ENCODE measurements at places on chromosomes 7 and 10.

GRCh38 chr10:54853883-54854282, 52.9 kb upstream of the PCDH15 start:
- DNase-seq, result no peak
- 0 out of 2 replicates have a peak, but pooled peaks cover 3% of the 10 kb centered on the region for H3K4me1 ChIP-seq
- H3K36me3 ChIP-seq, result no peaks in the 10 kb centered on the region
- no peaks in the 10 kb centered on the region for H3K27me3 ChIP-seq
- no peak overlapping the region for H3K27ac ChIP-seq

DNA sequence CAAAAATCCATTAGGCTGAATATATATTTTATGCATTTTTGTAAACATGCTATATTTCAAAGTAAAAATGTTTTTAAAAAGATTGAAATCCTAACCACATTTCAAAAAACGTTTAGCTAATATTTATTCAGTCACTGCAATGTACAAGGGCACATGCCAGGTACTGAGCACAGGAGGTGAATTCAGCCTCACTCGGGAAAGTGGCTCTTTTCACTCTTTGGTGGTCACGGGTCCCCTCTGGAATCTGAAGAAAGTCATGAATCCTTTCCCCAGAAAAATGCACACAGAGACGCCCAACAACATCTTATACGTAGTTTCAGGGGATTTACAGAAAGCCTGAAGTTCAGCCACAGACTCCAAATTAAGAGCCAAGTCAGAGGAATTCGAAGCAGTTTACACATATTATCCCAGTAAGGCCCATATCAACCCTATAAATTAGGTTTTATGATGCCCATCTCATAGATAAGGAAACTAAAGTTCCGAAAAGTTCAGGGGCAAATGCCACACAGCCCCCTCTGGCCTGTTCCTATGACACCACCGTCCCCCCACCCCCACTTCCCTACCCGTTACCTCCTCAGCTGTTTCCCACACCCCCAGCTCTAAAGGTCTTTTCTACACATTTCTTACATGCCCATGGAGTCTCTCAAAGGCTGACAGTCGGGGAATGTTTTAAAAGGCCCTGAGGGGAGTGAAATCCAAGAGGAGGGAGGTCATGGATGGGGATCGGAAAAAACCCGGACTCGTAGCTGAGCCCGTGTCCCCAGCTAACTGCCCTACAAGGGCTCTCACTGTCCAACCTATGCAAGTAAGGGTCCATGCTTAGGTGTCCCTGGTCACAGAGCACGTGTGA, 9.6 kb upstream of the SVOPL start:
- no peaks in the 10 kb centered on the region for H3K27me3 ChIP-seq
- no peak for DNase-seq
- no peak overlapping the region for H3K4me3 ChIP-seq
- no peak overlapping the region for H3K27ac ChIP-seq
- no peaks in the 10 kb centered on the region for H3K4me1 ChIP-seq
- no peaks in the 10 kb centered on the region for H3K36me3 ChIP-seq

DNA sequence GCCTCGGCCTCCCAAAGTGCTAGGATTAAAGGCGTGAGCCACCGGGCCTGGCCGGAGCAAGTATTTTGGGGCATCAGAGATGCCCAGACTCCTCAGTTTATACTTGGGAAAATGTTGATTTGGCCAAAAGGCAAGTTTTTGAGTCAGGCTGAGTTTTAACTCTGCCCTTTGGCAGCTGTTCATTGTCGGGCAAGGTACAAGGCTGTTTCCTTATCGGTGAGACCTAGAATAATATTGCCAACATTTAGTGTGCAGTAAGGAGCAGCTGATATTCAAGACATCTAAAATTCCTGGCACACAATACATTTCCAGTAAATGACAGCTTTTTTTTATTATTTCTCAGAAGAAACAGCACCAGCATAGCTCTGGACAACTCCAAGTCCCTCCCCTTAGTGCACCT, 147.6 kb upstream of the C7orf33 start:
- H3K36me3 ChIP-seq, result no peaks in the 10 kb centered on the region
- no peak overlapping the region for H3K27ac ChIP-seq
- no peak overlapping the region for H3K4me3 ChIP-seq
- H3K4me1 ChIP-seq, result 0 out of 2 replicates have a peak, but pooled peaks cover 4% of the 10 kb centered on the region

GRCh38 chr10:109875151-109875568, 48.2 kb downstream of the XPNPEP1 start:
- DNase-seq, result no peak
- H3K4me3 ChIP-seq, result no peak overlapping the region
- H3K27me3 ChIP-seq, result no peaks in the 10 kb centered on the region
- H3K36me3 ChIP-seq, result peaks cover 9% of the 10 kb centered on the region
- no peaks in the 10 kb centered on the region for H3K4me1 ChIP-seq

All from PC-3 (cell line).